ENCODE measurements at places on chromosomes 3 and 15.

- no peak for ATAC-seq
These were observed 91.6 kb upstream of the RGMA start for GRCh38 chr15:93180656-93181055.

DNA sequence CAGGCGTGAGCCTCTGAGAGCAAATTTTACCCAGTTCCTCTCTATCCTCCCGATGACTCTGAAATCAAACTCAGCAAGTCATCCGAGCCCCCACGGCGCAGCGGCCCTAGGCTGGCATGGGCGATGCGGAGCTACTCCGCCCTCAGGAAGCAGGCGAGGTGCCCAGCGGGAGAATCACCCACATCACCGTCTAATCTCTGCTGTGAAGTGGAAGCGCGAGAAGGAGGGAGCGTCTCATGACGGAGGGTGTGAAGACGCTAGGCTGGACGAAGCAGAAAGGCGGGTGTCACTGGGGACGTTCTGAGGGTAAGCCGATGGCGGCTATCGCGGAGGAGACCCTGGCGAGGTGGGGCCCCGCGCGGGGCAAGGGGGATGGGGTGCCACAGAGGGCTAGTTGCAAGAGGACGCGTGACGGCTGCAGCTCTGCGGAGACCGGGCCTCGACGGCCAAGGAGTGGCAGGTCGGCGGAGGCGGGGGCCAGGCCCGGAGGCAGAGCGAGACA is 9.1 kb upstream of the GNAI2 start:
- ATAC-seq, result peak; percentile 60

DNA sequence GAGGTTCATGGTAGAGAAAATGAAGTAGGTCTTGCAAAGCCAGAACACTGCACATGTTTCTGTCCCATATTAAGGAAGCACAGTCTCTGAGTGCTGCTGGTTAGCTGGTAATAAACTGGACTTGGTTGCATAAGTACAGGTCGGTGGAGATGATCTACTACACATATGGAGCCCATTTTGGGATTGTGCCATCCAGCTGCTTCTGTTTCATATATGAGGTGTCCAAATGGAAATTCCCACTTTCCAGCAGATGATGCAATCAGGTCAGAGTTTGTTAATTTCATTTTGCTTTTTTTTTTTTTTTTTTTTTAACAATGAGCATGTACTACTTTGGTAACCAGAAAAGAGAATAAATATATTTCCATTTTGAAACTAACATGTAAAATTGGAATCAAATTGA is 122.6 kb downstream of the SATB1 start:
- no peak for ATAC-seq

- ATAC-seq, result peak; percentile 92
These were observed 109.7 kb upstream of the GADL1 start for GRCh38 chr3:31004025-31004678.

DNA sequence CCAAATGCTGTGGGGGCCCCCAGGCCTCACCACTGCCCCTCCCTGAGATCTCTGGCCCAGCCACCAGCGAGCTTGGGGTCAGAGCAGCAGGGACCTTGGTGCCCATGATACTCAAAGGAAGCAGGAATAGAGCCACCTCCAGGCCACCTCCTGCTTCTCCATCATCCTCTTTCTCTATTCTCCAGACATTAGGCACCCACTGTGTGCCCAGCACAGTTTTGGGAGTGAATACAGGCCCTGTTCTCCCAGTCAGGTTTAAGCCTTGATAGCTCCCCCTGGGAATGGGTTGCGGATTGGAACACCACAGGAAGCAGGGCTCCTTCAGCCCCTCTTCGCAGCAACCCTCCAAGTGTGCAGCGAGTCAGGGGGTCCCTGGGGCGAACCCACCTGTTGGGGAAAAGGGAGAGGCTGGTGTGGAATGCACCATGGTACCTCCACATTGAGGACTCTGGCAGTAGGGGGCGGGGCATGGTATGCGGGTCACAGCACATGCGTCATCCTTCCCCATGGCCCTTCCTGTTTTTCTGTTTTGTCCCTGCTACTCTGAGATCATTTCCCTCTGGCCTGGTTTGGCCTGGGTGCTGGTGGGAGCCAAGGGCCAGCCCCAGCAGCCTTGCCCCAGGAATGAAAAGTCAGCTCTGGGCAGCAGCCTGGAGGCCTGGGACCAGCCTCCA is 14.2 kb upstream of the SEMA3B start:
- ATAC-seq, result no peak

- no peak for ATAC-seq
These were observed 904.6 kb downstream of the PDCD6IP start for GRCh38 chr3:34703053-34703452.

GRCh38 chr3:189909139-189909538 is 211.6 kb downstream of the P3H2 start:
- ATAC-seq, result no peak

- peak; percentile 97 for ATAC-seq
These were observed 25.5 kb downstream of the SETD5 start for GRCh38 chr3:9422712-9423424.

- ATAC-seq, result peak; percentile 44
These were observed 172.6 kb downstream of the P3H2 start for GRCh38 chr3:189947948-189948723.

DNA sequence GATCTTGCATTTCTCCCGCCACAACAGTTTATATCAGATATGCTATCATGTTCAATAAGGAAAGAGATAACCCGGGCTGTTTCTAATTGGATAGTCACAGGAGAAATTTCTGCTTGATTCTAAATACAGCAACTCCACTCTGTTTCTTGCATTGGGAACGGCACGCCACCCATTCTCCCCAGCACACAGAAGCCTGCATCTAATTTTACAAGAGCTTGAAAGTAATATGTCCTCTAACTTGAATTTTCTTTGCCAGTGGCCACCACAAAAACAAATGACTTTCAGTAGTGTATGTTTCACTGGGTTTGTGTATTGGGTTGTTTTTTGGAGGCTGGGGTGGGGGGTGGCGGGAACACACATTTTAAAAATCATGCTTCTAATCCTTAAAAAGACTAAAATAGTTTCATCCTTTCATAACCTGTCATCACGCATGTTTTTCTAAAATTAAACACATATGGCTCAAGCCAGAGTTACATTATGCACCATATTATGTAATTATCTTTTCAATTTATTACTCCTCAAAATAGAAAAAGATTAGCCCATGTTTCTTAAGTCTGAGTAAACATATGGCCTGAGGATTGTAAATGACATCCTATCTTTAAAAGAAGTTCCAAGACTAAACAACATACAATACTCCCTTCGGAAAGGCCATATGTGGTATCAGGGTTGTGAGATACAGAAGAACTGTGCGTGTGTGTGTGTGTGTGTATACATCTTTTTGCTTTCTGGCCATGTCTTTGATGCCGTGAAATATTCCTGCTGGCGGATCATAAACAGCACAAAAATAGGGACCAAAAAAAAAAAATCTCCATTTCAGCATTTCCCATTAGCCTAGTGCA is 176.3 kb downstream of the FOXP1 start:
- ATAC-seq, result peak; percentile 40

Measured in SK-N-SH treated with all-trans-retinoic acid at 6 μM for 48 hours (cell line).